ENCODE measurements at places on chromosomes 7 and 10.

DNA sequence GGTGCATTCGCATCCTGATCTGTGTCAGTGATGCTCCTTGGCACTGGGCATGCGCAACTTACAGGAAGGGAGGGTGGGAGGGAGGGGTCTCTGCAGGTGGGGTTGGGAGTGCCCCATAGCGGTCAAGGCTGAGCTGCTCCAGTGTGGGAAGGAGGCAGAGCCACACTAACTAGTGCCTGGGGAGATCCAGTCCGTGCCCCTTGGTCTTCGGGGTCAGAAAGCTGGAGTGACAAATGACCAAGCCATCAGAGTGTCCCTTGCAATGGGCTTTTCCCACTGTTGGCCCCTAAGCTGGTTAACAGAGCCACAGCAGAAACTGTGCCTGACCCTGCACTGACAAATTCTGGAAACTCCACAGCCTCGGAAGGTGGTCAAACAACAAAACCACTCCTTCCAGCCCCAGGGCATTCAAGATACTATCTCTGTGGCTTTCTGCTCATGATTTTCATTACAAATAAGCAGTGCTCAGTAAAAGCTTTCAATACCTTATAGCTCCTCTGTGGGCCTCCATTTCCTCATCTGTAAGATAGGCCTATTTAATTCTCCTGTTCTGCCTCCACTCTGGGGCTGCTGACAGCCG lies 138.1 kb upstream of the UNC5B start:
- DNase-seq, result no peak

DNA sequence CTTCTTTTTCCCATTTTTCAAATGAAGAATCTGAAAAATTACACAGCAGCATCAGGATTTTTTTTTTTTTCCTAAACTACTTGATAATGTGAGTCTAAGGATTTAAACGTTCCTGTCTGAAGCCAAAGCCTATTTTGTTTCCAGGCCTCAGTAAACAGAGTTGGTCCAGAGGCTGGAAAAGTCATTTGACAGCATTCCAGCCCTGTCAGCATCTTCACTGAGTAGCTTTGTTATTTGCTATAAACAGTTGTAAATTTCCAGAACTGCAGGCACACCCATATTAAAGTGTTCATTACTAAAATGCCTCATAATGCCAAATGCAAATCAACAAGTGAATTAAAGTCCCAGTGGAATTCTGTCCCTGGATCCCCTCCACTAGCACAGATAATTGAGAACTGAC lies 35.5 kb upstream of the KMT2E start:
- DNase-seq, result no peak

- DNase-seq, result no peak
Observed at GRCh38 chr7:32164341-32164996, 94.3 kb upstream of the PDE1C start.

- DNase-seq, result no peak
Observed at GRCh38 chr10:75709245-75709644, 277.8 kb downstream of the LRMDA start.

DNA sequence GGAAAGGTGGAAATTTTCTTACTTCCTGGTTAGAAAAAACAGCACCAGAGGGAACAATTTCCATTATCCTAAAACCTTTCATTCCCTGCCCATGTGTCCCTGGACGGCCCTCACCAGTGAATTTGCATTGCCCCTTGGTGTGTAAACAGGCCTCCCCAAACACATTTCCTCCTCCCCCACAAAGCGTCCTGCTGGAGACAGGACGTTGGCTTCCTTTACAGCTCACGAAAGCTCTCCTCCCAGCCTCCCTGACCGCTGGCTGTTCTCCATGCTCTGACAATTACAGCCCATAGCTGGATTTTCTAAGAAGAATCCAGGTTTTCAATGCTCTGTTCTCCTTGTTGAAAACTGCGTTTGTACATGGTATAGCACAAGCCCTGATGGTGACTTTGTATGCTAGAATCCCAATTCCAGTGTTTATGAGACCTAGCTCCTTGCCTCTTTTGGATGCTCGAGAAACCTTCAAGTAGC lies 724.2 kb upstream of the CELF2 start:
- no peak for DNase-seq

DNA sequence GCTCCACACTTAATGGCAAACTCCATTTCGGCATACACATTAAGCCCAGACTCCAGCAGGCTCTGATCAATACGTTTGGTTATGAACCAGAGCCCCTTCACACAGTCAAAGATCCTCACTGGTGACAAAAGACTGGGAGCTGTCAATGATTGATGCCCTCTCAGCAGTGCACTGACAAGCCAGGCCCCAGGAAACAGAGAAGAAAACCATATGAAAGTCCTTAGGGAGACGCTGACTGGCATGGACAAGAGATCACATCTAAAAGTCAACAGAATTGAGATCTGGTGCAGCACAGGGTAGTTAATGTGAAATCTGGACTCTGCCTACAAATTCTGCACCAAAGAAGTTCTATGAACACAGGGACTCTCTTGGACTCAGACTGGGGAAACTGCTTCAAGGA lies 600.9 kb upstream of the NRP1 start:
- no peak for DNase-seq
